ENCODE measurements at places on chromosomes 4 and X.

GRCh38 chr4:5051278-5052203, at the start of gene STK32B:
TSS of gene STK32B (plus strand) at chr4:5051480.
- no peak for DNase-seq

DNA sequence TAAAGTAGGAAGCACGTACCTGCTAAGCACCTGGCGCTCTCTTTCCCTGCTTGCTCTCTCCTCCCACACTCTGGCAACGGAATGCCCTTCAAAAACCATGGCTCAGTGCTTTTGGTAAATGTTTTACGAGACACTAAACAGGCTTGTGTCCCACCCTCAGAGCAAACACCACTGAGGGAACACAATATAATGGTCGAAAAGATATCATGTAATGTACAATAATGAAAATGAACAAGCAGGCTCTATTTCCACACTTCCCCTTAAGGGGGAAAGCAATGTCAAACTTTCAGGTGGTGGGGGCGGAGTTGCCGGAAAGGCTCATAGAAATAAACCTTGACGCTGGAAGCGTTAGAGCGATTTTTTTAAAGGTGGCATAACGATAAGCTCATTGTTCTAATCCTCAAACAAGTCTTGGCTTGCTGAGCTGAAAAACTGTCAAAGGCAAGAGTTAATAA, 115.1 kb downstream of the RBM47 start:
- no peak for DNase-seq

- DNase-seq, result no peak
These were observed 23.7 kb downstream of the BMP2K start for GRCh38 chr4:78799551-78800495.

DNA sequence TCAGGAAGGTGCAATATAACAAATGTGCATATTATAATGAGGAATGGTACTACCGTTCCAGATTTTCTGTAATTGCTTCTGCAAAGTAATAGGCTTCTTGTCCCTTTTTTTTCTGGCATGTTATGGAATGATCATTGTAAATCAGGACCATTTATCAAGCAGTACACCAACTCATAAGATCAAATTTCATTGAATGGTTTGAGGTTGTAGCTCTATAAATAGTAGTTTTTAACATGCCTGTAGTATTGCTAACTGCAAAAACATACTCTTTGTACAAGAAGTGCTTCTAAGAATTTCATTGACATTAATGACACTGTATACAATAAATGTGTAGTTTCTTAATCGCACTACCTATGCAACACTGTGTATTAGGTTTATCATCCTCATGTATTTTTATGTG, 12.6 kb downstream of the IBSP start:
- no peak for DNase-seq

GRCh38 chr4:135429528-135429927, 1227.9 kb upstream of the PABPC4L start:
- no peak for DNase-seq

DNA sequence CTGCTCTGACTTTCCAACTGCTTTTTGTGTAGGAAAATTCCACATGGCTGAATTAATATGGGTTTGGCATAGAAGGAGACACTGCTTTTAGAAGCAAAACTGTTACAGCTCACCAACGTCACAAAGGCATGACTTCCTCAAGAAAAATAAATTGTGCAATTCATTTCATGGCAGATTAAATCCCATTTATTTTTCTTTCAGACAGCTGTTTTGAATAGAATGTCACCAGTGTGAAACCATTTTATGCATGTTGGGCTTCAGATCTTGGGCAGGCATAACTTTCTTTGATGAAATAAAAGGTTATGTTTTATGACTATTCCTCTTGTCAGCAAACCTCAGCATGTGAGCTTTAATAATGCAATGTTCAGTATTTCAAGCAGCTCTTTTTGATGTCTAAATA, 542.8 kb downstream of the GALNTL6 start:
- DNase-seq, result no peak

GRCh38 chr4:160983035-160983434, 1180.8 kb downstream of the FSTL5 start:
- DNase-seq, result no peak

DNA sequence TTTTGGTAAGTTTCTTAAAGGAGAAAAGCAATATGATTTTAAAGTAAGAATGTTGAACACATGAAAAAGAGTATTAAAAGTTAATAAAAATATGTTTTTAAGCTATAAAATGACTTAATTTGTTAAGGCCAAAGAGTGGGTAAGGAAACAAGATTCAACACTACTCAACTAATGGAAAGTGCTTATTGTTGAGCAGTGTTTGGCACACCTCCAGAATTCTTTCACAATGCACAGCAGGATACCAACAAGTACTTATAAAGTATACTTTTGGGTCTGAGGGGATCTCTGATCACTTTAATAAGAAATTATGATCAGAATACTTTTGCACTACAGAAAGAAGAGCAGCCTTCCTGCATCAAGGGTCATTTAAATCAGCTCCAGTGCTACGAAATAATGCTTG, 5.9 kb downstream of the LAMP2 start:
- no peak for DNase-seq

DNA sequence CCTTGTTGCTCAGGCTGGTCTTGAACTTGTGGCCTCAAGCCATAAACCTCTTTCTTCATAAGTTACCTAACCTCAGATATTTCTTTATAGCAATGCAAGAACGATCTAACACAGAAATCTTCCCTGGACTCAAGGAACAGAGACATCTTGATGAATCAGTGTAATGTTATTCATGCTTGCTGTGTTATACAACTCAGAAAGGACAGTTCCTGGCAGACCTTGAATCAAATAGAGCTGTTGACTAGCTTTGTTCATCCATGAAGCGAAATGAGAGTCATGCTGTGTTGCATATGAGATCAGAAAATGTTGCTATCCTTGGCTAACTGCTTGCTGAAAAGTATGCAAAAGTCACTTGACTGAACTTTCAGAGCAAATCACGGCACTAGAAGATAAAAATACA, 72.6 kb upstream of the ARHGAP24 start:
- DNase-seq, result no peak

GRCh38 chrX:154516656-154517100, 646 bp upstream of the FAM3A start:
- no peak for DNase-seq

GRCh38 chr4:74583089-74583700, 138.3 kb downstream of the AREG start:
- no peak for DNase-seq

- no peak for DNase-seq
These were observed 16.6 kb upstream of the HPGD start for GRCh38 chr4:174538876-174539250.

GRCh38 chrX:97123001-97123400, 239.3 kb downstream of the RPA4 start:
- no peak for DNase-seq

DNA sequence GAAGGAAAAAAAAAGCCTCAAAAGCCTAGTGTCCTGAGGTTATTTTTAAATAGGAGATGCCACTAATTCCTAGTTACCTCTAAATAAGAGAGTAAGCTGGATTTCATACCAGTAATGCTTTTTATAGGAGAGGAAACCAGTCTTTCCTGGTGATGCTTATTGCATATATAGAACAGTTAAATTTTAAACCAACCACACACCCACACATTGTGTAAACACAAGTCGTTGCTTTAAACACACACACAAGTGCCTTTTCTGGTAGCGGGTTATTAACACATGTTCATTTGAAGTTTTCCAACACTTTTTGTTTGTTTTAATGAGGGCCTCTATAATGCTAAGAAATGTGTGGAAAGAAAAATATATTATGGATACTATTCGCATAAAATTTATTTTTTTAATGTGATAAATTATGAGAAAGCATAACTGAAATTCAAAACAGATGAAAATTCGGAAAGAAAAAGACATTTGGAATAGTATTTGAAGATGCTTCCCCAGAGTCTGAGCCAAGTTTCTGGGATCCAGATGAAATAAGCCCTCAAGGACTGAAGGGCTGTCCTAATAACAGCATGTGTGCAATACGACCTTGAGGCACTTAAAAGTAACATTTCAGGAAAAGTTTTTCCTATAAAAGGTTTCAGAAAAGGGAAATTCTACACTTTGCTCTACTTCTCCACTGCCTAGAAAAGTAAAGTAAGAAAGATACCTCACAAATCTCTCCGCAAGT, 2.0 kb downstream of the ANTXR2 start:
- no peak for DNase-seq

DNA sequence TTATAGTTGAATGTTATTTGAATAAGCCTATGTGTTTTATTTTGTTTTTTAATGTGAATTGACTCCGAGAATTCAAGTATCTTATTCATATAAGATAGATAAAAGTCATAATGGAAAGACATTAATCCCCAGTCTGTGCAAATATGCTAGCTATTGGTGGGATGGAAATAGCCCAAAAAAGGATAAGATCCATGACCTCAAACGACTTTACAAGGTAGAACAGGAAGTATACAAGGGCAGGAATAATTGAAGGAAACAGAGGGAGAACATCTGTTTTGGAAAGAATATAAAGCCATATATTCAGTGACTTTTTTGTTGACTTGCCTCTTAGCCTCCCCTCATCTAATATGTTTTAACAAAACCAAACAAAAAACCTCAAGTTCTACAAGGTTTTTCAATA, 9.0 kb downstream of the ABCE1 start:
- DNase-seq, result no peak

DNA sequence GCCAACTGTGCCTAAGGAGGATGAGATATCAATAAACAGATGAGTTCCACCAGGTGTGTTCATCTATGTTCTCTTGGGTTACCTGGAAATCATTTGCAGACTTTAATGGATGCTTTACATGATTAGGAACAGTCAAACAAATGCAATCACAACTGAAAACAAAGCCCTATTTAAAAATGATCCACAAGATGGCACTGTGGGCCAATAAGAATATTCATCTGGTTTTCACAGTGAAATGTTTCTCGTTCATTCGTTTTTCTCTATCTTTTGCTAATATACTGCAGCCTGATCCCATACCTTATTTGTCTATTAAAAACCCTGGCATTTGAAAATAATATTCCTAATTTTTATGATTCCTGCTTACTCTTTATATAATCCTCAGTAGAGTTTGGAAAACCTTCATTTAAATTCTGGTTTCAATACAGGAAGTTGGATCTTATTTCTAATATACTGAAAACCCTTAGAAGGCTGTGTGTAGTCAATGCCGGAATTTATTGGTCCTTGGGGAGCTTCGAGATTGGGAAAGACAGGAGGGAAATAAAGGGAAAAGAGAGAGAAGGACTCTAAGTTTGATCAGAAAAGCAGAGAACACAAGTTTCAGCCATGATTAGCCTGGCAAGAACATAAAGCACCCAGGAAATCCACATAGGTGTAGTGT, 63.8 kb upstream of the TAPT1 start:
- no peak for DNase-seq

- DNase-seq, result no peak
These were observed 1676.8 kb upstream of the PCDH7 start for GRCh38 chr4:29043411-29043810.

- DNase-seq, result no peak
These were observed 6.2 kb downstream of the NCAPG start for GRCh38 chr4:17817027-17817426.

DNA sequence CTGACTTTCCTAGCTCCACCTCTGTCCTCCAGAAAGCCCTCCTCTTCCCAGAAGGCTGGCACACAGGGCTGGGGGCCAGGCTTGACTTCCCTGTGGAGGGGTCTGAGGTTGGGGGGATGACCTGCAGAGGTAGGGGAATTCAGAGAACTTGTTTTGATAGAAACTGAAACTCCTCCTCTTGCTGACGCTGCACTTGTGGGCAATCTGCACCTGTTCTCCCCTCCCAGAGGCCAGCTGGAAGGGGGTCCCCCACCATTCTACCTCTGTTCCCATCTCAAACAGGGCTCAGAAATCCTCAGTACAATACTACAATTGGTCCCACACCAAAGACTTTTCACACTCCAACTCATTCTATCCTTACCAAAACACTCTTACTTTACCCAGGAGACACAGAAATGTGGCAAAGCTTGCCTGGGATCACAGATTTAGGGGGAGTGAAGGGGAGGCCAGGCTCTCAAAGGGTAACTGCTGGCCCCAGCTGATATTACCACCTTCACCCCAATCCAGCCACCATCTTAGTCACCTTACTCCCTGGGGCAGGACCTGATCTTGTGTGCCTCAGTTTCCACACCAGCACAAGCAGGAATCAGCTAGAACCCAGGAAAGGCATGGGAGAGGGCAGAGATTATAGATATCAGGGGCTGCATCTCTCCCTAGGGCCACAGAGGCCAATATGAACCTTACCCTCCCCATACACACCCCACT, 18.5 kb downstream of the OTUD5 start:
- peak; percentile 45 for DNase-seq

DNA sequence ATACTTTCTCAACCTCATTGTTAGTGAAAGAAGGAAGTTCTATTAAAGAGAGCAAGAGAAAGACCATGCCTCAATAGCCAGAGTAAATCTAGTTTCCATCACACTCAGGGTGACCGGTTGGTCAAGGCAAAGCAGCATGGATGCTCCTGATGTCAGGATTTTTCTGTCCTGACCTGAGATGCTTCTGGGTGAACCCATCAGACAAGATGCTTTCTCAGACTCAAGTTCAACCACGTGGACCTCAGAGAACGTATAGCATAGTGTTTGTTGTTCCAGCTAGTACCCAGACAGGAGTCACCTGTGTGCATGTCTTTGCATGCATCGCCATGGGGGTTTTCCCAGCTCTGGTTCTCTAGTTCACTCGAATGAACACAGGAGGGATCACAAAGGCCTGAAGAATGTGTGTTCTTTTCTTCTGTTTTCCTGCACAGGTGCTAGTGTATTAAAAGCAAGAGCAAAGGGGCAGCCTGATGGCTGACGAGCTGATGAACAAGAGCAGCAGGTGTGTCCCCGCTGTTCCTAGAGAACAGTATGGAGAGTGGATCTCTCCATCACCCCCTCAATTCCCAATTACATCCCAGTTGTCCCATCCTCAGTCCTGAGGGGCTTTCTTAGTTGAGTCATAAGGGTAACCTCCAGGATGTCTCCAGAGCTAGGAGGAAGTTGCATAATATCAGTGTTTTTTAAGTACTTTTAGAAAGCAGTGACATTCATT, 110.5 kb upstream of the ENPP6 start:
- no peak for DNase-seq

DNA sequence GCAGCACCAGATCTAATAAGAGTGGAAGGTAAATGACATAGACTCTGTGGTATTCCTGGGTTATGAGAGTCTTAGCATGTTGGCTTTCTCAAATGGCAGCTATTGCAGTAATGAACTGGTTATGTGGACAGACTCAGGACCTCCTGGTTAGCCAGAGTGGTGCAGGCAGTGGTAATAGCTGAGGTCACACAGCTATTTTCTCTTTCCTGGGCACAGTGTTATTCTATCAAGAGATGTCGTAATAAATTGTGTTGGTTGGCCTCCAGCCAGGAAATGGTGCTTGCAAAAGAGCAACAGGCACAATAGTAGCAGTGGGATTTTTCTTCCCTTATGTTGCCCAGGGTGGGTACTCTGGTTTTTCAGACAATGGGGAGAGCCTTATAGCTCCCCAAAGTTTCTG, 279.2 kb upstream of the FGF16 start:
- no peak for DNase-seq

GRCh38 chr4:156929386-156930105, 42.1 kb downstream of the PDGFC start:
- no peak for DNase-seq

GRCh38 chrX:131729295-131729694, 185.4 kb downstream of the OR13H1 start:
- no peak for DNase-seq

- no peak for DNase-seq
These were observed 314.7 kb upstream of the PRKX start for GRCh38 chrX:4028151-4028550.
